ENCODE measurements at places on chromosomes 3 and 15. TPM values are rescaled to one million over a fixed set of nuclear protein-coding genes. Genes with fewer than 3 reads are reported as not detected.

- H3K4me1 ChIP-seq = no peaks in the 10 kb centered on the region
These were observed 84.2 kb downstream of the TMCC1 start for GRCh38 chr3:129809297-129809696.

ZSCAN29 gene
- total RNA-seq = 25.4 TPM

DNA sequence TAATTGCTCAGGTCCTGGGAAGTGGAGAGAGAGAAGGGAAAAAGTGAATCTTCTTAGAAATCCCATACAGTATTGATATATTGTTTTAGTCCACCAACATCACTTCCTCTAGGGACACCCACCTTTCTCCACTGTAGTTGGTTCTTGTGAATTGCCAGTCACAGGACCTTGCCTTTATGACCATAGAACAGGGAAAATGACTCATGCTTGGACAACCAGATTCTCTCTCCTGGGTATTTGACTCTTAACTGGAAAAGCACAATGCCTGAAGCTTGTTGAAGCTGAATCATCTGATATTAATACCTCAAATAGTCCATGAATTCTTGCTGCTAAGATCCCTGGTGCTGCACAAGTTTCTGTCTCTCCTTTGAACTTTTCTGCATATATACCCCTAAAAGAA lies 32.5 kb upstream of the DCLK3 start:
- no peak overlapping the region for H3K27ac ChIP-seq
- no peak for DNase-seq
- H3K4me1 ChIP-seq = no peaks in the 10 kb centered on the region
- no peaks in the 10 kb centered on the region for H3K36me3 ChIP-seq

GRCh38 chr3:57227930-57228751 lies 612 bp downstream of the APPL1 start:
- DNase-seq = peak; percentile 52
- peak overlapping the region; percentile 81 for H3K27ac ChIP-seq
- H3K36me3 ChIP-seq = no peaks in the 10 kb centered on the region
- H3K27me3 ChIP-seq = peaks cover 2% of the 10 kb centered on the region
- peaks cover 30% of the 10 kb centered on the region for H3K4me1 ChIP-seq
- H3K4me3 ChIP-seq = peak overlapping the region; percentile 87

GRCh38 chr15:45307230-45307924 lies 55.3 kb downstream of the SLC28A2 start:
- H3K27me3 ChIP-seq = peaks cover 32% of the 10 kb centered on the region
- DNase-seq = no peak
- H3K27ac ChIP-seq = no peak overlapping the region
- H3K36me3 ChIP-seq = peaks cover 2% of the 10 kb centered on the region
- H3K4me1 ChIP-seq = peaks cover 8% of the 10 kb centered on the region

- H3K27me3 ChIP-seq = peaks cover 6% of the 10 kb centered on the region
- no peak for DNase-seq
- peaks cover 34% of the 10 kb centered on the region for H3K4me1 ChIP-seq
- no peaks in the 10 kb centered on the region for H3K36me3 ChIP-seq
- H3K4me3 ChIP-seq = no peak overlapping the region
- no peak overlapping the region for H3K27ac ChIP-seq
These were observed 69.1 kb downstream of the MB21D2 start for GRCh38 chr3:192848371-192849233.

DNA sequence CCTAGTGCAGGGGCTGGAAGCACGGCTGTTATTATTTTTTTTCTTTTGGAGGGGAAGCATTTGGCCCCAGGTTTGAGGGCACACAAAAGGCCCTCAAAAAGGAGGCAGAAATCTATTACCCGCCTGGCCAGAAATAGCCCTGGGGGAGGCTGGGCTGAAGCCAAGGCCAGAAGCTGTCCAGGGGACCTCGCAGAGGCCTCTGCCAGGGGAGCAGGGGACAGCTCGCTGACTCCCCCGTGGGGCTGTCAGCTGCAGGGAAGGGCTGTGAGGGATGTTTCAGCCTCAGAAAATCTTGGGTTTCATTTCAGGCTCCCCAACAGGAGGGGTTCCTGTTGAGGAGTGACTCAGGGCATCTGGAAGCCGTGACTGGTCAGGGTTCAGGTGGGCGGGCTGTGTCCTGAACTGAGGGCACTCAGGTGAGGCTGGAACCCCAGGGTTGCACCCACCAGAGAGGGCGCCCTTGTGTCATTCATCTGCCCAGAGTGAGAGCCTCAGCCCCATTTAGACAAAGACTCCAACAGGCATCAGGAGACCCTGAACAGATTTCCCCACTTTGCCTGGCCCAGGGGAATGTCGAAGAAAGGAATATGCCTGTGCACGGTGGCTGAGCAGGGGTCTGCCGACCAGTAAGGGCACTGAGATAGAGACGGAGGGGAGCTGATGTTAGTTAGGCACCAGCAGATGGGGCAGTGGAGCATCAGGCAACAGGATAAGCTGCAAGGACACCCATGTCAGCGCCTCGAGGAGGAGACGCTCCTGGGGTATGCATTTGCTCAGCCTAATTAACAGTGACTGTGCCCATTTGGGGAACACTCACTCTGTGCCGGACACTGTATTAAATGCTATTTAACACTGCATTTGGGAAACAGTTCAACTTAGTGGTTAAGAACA lies 43.5 kb upstream of the SLC6A11 start:
- peaks cover 4% of the 10 kb centered on the region for H3K27me3 ChIP-seq
- H3K27ac ChIP-seq = no peak overlapping the region
- H3K36me3 ChIP-seq = no peaks in the 10 kb centered on the region
- H3K4me3 ChIP-seq = no peak overlapping the region

DNA sequence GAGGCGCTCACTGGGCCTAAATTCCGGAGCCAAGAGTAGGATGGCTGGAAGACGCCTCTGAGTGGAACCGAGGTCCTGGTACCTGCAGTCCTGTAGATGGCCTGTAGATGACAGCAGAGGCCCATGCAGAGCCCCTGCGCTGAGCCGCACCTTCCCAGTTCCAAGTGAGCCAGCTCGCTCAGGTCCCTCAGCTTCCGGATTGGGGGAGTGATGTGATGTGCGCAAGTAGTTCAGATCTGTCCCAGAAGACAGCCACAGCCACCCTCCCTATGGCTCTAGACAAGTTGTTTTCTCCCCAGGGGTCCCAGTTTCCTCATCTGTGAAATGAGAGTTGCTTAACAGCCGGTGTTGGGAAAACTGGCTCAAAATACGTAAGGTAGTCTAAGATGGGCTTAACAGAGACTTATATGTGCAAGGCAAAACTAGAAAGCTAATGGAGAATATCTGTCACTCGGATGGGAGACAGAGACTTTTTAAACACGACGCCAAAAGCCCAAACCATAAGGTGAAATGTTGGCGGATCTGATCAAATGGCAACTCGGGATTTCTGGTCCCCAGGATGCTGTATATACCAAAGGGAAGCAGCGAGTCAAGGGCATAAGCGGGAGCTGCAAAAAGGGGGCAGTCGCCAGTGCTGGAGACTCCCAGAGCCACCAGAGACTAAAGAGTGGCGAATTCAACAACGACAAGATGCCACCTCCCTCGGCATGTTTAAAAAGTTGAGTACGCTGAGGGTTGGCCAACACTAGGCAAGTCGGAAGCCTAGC lies 765 bp upstream of the MAPKAPK3 start:
- peaks cover 59% of the 10 kb centered on the region for H3K4me1 ChIP-seq
- H3K27ac ChIP-seq = peak overlapping the region; percentile 87
- H3K36me3 ChIP-seq = peaks cover 56% of the 10 kb centered on the region

- peaks cover 8% of the 10 kb centered on the region for H3K4me1 ChIP-seq
- no peaks in the 10 kb centered on the region for H3K36me3 ChIP-seq
- H3K4me3 ChIP-seq = no peak overlapping the region
- H3K27me3 ChIP-seq = no peaks in the 10 kb centered on the region
These were observed 38.1 kb upstream of the IQSEC1 start for GRCh38 chr3:13111173-13111872.

DNA sequence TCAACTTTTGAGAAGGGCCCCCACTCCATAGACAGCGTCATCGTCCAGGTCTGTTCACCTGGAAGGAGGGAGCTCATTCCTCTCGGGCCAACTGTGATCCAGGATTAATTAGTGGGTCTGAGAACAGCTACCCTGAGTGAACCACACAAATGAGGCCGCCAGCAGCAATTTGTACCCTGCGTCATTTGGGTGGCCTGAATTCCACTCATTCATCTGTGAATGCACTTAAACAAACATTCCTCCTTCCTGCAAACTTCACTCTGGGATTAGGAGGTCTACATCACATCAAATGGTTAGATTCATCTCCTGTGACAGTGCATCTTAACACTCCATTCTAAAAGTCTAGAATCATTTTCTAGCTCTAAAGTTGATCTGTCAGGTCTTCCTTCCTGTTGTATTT lies 201.8 kb downstream of the GABRG3 start:
- no peaks in the 10 kb centered on the region for H3K36me3 ChIP-seq
- no peaks in the 10 kb centered on the region for H3K27me3 ChIP-seq
- no peaks in the 10 kb centered on the region for H3K4me1 ChIP-seq

GRCh38 chr3:126606001-126606400 lies 47.3 kb upstream of the C3orf22 start:
- H3K36me3 ChIP-seq = no peaks in the 10 kb centered on the region
- no peak overlapping the region for H3K27ac ChIP-seq
- peaks cover 6% of the 10 kb centered on the region for H3K4me1 ChIP-seq
- H3K4me3 ChIP-seq = no peak overlapping the region
- H3K27me3 ChIP-seq = no peaks in the 10 kb centered on the region

DNA sequence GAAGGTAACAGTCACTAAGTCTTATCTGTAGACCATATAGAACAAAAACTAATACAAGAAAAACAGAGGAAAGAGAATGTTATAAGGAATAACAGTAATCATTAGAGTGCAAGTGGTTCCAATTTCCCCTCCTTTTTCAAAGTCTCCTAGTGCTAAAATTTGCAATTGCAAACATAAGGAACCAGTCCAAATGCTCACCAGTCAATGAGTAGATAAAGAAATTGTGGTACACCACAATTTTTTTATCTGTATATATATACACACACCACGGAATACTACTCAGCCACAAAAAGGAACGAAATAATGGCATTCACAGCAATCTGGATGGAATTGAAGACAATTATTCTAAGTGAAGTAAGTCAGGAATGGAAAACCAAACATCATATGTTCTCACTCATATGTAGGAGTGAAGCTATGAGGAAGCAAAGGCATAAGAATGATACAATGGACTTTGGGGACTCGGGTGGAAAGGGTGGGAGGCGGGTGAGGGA lies 38.9 kb upstream of the RSL24D1 start:
- no peak overlapping the region for H3K27ac ChIP-seq
- H3K36me3 ChIP-seq = peaks cover 52% of the 10 kb centered on the region
- peaks cover 50% of the 10 kb centered on the region for H3K4me1 ChIP-seq
- no peak overlapping the region for H3K4me3 ChIP-seq

DNA sequence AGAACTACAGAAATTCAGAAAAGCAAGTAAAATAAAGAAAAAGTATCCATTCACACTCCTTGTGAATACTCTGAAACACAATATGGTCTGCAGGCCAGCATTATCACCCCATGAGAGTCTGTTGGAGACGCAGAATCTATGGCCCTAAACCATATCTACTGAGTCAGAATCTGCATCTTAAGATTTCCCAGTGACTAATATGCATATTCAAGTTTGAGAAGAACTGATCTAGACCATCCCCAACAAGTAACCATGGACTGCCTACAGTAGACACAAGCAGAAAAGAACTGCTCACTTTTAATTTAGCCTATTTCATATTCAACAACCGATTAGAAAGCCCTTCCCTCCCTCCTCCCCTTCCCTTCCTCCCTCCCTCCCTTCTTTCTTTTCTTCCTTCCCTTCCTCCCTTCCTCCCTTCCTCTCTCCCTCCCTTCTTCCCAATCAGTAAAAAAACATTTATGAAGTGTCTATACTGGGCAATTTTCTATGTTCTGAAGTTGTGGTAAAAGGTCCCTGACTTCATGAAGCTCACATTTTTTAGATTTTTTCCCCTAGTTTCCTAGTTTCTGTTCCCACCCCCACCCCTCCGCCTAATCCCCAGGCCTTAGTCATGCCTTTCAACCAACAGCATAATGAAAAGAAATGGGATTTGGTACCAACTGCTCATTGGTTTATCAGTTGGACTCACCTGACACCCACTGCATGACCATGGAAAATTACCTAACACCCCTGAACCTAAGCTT lies 125.2 kb downstream of the CNTN3 start:
- no peak overlapping the region for H3K27ac ChIP-seq
- H3K4me1 ChIP-seq = no peaks in the 10 kb centered on the region
- H3K4me3 ChIP-seq = no peak overlapping the region
- H3K36me3 ChIP-seq = no peaks in the 10 kb centered on the region
- no peaks in the 10 kb centered on the region for H3K27me3 ChIP-seq

REC114 gene
- total RNA-seq = not detected

- H3K27ac ChIP-seq = no peak overlapping the region
- H3K27me3 ChIP-seq = peaks cover 22% of the 10 kb centered on the region
- H3K4me1 ChIP-seq = no peaks in the 10 kb centered on the region
- no peak for DNase-seq
- H3K36me3 ChIP-seq = no peaks in the 10 kb centered on the region
- H3K4me3 ChIP-seq = no peak overlapping the region
These were observed 80.3 kb downstream of the TM4SF4 start for GRCh38 chr3:149554826-149555225.

GHSR gene
- total RNA-seq = not detected

NEK10 gene
- total RNA-seq = 0.79 TPM

BCHE gene
- not detected for total RNA-seq

GRCh38 chr3:172153335-172153861 lies 114.0 kb downstream of the FNDC3B start:
- peaks cover 30% of the 10 kb centered on the region for H3K4me1 ChIP-seq
- no peak overlapping the region for H3K27ac ChIP-seq
- H3K4me3 ChIP-seq = no peak overlapping the region
- H3K27me3 ChIP-seq = no peaks in the 10 kb centered on the region
- peak; percentile 43 for DNase-seq

STAB1 gene
- 0.02 TPM for total RNA-seq

DNA sequence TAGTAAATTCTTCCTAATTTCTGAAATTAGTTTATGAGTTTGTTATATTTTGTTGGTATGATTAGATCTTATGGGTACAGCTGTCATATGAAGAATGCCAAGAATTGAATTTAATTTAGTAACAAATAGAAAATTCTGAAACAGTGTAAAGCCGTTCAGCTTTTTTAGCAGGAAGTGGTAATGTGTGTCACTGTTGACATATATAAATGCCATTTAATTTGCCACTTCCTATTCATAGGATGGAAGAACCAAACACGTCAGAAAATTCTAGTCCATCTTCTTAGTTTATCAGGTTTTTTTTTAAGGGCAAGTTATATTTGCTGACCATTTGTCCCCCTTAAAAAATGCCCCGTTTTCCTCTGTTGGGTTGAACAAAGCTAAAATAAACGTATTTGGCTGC lies 43.0 kb downstream of the RAB8B start:
- peaks cover 41% of the 10 kb centered on the region for H3K36me3 ChIP-seq
- H3K27ac ChIP-seq = peak overlapping the region; percentile 82
- DNase-seq = no peak
- H3K27me3 ChIP-seq = no peaks in the 10 kb centered on the region

- no peak for DNase-seq
- peaks cover 35% of the 10 kb centered on the region for H3K4me1 ChIP-seq
- no peaks in the 10 kb centered on the region for H3K36me3 ChIP-seq
- no peaks in the 10 kb centered on the region for H3K27me3 ChIP-seq
- no peak overlapping the region for H3K4me3 ChIP-seq
These were observed 10.6 kb downstream of the GRM2 start for GRCh38 chr3:51717446-51717845.

GRCh38 chr3:69825446-69825845 lies 86.2 kb downstream of the MITF start:
- H3K36me3 ChIP-seq = no peaks in the 10 kb centered on the region
- no peaks in the 10 kb centered on the region for H3K4me1 ChIP-seq
- no peak overlapping the region for H3K4me3 ChIP-seq
- no peak overlapping the region for H3K27ac ChIP-seq
- no peaks in the 10 kb centered on the region for H3K27me3 ChIP-seq

GRCh38 chr3:20074226-20075063 lies 34.2 kb downstream of the KAT2B start:
- no peak overlapping the region for H3K27ac ChIP-seq
- peaks cover 56% of the 10 kb centered on the region for H3K36me3 ChIP-seq
- peaks cover 6% of the 10 kb centered on the region for H3K4me1 ChIP-seq
- DNase-seq = no peak
